Islet precursor cell (in vitro differentiated cells): ENCODE measurements at places on chromosomes 3 and 15.

DNA sequence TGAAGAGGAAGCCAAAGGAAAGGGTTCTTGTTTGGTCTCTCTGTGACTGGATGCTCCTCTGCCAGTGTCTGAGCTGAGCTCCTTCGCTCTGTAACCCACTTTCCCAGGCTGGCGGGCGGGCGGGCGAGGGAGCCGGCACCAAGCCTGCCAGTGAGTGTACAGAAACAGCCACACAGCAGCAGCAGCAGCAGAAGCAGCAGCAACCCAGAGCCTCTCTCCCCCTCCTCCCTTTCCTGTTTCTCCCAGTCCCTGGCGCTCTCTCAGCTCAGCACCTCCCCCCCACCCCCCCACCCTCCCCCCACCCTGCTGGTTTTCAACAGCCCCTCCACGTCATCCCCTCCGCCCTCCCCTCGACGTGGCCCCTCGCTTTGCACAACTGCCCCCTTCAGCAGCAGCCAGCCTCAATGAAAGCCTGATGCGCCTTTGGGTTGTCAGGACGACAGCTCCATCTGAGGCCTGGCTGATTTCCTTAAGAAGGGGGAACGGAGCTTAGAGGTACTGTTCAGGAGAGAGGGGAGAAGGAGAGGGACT is at the start of gene LSAMP:
TSS of gene LSAMP (minus strand) at position 177 of the 531 bp plus-strand sequence.
- peak; percentile 88 for DNase-seq

DNA sequence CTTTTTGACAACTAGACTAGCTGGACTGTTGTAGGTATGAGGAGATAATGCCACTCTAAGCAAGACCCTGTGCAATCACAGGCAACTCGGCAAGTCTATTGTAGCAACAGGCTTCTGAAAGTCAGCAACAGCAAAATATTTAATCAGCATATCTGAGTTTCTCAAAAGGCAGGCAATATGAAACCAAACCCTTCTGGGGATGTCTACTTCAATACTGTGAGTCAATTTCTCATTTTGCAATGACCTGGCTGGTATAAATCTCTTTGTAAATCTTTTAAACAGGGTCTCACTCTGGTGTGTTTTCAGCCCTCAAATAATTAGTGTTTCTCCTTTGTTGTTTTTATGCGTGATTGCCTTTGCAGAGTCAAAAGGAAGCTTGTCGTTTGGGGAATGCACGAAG is 1044.5 kb downstream of the NTRK3 start:
- no peak for DNase-seq

DNA sequence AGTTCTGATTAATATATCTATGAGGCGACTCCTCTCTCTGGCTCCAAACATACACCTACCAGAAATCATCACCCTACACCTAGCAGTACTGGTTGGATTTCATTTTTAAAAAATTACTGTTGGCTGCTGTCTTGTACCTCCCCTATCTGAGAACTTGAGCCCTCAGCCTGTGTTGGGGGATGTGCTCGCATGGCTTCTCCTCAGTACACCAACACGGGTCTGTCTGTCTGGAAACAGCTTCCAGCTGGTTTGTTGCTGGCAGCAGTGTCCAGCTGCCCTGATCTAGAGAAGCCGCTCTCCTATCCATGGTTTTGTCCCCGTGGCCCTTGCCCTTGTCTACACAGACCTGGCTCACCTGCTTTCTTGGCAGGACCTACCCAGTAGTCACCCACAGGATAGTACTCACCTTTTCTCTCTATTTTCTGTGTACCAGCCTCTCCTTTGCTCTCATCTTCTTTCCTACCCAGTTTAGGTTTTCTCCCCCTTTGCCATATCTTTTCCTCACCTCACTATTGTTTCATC is 43.2 kb upstream of the NEDD4 start:
- no peak for DNase-seq

GRCh38 chr3:66933233-66933632 is 64.9 kb upstream of the KBTBD8 start:
- no peak for DNase-seq

- no peak for DNase-seq
Measured at GRCh38 chr3:129112308-129113052, 9.1 kb downstream of the RAB43 start.

GRCh38 chr3:50493086-50493485 is 10.3 kb downstream of the CACNA2D2 start:
- DNase-seq: no peak

DNA sequence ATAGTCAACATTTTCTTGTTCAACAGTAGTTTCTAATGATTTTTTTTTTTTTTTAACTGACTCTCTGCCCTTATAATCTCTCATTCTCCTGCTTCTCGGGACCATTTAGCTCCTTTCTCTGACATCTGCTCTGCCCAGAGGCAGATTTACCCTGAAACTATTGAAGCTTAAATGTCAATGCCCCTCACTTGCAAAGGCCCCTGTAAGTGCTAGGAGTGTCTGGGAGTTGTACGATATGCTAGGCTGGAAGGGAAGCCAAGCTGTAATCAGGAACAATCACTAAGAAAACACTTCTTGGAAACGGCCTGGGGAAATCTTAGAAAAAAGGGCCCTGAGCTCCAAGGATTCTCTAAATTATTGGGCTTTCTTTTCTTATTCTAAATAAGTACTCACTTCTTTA is 5.8 kb upstream of the PLOD2 start:
- DNase-seq: peak; percentile 69

DNA sequence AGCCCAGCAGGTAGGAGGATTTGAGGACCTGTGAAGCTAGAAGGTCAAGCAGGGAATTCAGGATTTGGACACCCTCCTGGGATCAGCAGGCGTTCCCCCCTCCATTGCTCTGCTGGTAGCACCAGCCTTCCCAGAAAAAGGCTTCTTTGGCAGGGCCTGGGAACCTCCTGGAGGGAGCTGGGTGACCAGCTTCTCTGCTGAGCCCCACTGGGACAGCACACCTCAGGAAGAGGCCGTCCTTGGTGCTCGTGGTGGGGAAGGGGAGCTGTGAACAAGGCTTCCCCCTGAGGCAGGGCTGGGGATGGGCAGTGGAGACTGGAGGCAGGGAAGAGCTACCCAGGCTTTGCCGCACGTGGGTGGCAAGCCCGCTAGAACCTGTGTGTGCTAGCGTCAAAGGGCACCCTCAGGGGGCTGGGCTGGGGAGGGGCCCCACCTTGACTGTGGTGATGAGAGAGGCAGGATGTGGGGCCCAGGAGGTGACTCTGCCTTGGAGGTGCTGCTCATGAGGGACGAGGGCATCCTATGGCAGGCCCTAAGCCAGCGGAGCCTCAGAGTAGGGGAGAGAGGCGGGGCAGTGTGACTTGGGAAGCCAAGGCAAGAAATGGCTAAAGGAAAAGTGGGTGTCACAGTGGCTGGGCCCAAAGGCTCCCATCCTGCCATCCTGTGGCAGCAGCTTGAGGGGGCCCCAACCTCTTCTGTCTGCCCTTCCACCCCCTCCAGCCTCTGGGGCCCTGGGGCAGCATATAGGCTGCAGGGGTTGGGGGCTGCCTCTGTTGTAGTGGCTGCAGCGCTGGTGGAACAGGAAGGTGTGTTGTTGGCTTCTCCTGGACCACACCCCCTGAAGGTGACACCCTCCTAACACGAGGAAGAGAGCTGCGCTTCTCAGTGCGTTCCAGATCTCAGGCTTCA is 20.7 kb downstream of the KLF13 start:
- no peak for DNase-seq

GRCh38 chr3:26084629-26085028 is 294.7 kb downstream of the OXSM start:
- DNase-seq: no peak

DNA sequence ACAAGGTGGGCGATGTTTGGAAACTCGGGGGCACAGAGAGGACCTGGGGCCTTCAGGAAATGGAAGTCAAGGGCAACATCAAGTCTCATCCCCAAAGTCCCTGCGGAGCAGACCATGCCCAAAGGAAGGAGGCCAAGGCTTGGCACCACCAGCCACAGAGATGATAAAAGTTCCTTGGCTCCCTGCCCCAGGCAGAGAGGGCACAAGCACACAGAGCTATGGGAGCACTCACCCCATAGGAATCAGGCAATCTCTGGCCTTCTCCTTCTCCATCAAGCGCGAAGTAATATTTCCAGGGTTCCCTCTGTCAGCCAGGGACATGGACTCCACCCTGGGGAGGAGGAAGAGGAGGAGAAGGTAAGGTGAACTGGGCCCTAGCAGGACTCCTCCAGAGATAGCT is 7.9 kb downstream of the ACAA1 start:
- peak; percentile 22 for DNase-seq

DNA sequence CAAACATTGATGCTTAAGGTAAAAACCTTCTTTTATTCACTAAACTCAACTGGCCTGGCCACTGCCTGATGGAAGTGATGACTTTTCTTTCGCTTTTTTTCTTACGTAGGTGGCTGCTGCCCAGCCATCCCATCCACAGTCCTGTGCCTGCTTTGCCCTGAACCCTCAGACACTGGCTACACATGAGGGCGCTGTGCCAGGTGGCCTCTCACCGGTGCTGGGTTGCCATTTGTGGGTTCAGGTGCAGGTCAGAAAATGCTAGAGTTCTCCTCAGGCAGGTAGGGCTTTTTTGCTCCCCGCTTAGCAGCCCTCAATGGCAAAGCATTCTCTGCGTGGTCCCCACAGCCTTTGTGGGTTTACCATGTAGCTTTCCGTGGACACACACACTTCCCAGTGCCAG is 88.3 kb upstream of the PRR23E start:
- no peak for DNase-seq

GRCh38 chr3:182527745-182528144 is 265.6 kb upstream of the ATP11B start:
- DNase-seq: no peak

DNA sequence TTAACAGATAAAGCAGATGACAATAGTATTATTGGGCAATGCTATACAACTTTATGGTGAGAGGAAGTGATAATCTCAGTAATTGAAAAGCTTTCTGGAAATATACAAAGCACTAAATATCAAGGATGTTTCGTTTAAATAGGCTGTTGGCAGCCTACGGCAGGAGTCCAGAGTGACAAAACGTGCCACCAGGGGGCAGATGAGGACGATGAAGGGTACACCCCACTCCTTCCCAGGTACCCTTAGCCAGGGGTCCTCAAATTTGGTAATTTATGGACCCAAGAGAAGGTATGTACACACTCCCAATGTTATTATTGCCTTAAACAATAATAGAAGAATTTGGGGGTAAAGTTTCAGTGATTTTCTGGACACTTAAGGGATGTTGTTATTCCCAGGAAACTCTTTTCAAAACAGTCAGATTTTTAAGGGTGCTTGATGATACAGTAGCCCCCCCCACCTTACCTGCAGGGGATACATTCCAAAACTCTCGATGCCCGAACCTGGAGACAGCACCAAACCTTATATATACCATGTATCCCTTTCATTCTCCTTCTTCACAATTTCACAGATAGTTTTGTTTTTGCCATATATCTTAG is 1.4 kb upstream of the MAGEL2 start:
- no peak for DNase-seq

- peak; percentile 88 for DNase-seq
Measured at GRCh38 chr3:14273901-14274611, 95.4 kb downstream of the LSM3 start.

DNA sequence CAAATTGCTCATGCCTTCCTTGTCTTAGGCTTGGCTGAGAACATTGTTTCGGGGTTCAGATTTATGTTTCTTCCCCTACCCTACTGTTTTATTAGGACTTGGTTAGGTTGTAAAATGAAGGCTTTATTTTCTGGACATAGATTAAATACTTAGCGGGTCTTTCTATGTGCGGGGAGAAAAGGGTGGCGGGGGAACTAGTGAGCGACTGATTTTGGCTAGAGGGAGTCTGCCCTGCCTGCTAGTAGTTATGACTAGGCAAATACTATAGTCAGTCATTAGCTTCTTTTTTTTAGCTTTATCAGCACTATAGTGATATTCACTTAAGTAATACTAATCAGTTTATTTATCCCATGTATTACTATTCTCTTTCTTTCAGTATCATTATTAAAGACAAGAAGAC is 3.6 kb downstream of the CADM2 start:
- DNase-seq: no peak

- DNase-seq: no peak
Measured at GRCh38 chr3:82462977-82463376, 701.5 kb upstream of the GBE1 start.

DNA sequence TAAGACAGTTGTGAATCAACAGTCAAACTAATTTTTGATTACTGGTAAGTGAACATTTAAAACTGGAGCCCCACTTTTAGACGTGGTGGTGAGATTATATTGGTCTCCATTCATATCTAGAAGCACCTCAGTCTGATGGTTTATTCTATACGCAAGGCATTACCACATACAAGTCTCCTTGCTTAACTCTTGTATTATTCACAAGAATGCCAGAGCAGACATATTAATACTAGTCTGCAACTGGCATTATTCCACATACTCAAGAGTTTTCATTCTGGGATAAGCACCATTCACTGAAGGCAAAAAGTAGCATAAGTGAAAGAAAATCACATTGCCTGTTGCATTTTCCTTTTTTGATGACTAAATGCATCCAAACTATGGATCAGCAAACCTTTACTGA is 36.9 kb upstream of the MEIS2 start:
- no peak for DNase-seq

- no peak for DNase-seq
Measured at GRCh38 chr3:39080026-39080425, 27.4 kb downstream of the GORASP1 start.

DNA sequence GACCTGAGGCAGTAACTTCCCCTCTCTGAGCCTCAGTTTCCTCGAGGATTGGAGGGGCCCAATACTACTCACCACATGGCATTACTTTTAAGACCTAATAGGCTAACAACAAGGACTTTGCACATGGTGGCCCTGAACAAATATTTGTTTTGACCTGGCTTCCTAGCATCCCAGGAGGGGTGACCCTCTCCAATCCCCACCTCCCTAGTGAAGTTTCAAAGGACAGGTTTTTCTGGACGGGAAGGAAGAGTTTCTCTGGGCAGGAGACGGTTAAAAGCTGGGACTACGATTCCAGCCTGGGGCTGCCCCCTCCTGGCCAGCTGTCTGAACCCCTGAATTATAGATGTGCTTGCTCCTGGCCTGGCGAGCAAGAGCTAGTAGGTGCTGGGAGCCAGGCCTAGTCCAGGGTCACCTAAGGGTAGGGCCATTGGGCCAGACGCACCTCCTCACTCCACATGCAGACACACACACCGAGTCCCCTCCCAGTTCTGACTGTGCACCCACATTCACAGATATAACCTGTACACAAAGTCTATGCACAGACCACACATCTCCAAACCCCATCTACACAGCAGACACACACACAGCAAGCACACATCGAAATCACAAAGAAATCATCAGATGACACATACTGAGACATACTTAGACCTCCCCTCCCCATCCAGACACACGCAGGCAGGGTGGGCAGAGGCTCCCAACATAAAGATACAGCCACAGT is 2.7 kb upstream of the ISL2 start:
- DNase-seq: no peak
